IMR-90 (cell line): ENCODE measurements at places on chromosomes 3 and 15.
A peak's percentile ranks its signal among the peaks of the same experiment; 100 is the strongest.

DNA sequence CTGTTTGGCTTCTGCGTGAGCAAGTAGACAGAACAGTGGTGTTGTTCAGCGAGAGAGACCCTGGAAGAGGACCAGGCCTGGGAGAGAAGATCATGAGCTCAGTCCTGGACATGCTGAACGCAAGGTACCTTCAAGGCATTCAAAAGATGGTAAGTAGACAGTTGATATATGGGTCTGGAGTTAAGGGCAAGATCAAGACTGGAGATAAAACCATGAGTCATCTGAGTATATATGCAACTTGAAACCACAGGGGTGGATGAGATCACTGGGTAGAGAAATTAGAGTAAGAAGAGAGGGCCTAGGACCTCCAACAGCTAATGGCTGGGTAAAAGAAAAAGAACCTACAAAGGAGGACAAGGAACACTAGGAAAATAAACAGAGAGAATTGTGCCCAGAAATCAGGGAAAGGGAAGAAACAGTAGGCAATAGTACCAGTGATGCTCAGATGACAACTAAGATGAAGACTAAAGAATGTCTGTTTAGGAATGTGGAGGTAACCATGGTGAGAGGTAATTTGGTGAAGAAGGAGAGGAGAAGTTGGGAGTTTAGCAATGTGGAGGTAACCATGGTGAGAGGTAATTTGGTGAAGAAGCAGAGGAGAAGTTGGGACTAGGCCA is 343.2 kb upstream of the ADAMTS9 start:
- peak; percentile 53 for DNase-seq

- no peak for DNase-seq
These were observed 3.4 kb downstream of the LRIG1 start for GRCh38 chr3:66497288-66497984.

GRCh38 chr3:72591522-72592421 is 256.5 kb downstream of the SHQ1 start:
- peak; percentile 69 for DNase-seq

DNA sequence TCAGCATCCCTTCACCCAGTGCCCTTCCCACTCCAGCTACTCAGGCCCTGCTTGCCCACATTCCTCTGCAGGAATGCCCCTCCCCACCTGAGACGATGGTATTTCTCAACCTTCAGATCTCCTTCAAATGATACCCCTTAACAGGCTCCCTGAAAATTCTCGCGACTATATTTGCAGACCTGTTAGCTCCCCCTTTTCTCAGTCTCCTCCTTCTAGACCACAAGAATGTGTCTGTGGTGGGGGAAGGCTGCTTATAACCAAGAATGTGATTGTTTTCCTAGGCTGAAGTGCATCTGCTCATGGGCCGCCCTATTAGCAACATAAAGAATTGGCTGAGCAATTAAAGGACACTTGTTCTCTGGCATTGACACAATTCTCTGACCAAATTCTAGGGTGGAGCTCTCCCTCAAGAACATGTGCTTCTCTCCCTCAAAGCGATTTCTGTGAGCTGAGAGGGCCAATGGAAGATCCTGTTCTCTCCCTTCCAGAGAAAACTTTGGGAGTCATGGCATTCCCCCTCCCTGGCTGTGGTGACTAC is 19.1 kb upstream of the LIMD1 start:
- DNase-seq = no peak

- DNase-seq = no peak
These were observed 726.2 kb downstream of the ROBO1 start for GRCh38 chr3:79041621-79042020.

- DNase-seq = peak; percentile 16
These were observed 30.1 kb upstream of the NANOGP8 start for GRCh38 chr15:35115155-35115725.

DNA sequence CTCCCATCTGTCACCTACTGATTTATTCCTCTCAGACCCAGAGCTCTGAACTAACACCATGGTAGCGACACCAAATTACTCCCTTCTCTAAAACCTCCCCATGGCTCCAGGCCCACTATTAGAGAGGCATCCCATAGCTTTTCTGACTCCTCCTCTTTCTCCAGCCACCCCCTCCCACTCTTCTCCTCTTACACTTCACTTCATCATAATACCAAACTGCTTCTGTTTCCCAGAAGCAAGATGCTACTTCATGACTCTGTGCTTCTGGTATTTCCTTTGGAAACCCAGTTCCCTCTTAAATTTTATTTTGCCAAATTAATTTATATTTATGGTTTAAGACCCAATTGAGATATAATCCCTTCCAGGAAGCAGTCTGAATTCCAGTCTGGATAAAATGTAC is 465.1 kb upstream of the PDZRN3 start:
- peak; percentile 9 for DNase-seq

- no peak for DNase-seq
These were observed 360 bp upstream of the MGA start for GRCh38 chr15:41659855-41660234.

DNA sequence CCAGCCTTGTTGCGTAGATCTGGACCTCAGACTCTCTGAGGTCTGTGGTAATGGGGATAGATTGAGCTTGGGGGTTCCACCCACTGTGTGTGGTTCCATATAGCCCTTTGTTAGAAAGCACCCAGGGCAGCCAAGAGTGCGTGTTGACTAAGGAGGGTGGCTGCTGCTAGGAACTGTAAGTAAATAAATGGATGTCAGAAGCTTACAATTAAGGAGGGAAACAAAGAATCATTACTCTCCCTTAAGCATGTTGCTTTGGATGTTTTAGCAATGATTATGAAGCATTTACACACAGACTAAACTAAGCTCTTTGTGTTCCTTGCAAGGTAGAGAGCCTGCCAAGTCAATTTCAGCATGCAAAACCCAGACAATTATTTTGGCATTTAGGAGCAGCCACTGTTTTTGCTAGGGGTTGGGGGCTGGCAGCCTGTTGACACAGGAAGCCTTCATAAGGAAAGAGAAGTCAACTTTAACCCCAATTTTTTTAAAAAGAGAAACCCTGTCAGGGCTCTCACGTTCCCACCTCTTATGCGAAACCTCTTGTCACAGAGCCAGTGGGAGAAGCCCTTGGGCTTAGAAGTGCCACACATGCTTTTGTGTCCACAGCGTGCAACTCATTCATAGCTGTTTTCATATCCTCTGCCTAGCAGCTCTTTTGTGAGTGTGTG is 127.8 kb downstream of the CMSS1 start:
- DNase-seq = peak; percentile 38

DNA sequence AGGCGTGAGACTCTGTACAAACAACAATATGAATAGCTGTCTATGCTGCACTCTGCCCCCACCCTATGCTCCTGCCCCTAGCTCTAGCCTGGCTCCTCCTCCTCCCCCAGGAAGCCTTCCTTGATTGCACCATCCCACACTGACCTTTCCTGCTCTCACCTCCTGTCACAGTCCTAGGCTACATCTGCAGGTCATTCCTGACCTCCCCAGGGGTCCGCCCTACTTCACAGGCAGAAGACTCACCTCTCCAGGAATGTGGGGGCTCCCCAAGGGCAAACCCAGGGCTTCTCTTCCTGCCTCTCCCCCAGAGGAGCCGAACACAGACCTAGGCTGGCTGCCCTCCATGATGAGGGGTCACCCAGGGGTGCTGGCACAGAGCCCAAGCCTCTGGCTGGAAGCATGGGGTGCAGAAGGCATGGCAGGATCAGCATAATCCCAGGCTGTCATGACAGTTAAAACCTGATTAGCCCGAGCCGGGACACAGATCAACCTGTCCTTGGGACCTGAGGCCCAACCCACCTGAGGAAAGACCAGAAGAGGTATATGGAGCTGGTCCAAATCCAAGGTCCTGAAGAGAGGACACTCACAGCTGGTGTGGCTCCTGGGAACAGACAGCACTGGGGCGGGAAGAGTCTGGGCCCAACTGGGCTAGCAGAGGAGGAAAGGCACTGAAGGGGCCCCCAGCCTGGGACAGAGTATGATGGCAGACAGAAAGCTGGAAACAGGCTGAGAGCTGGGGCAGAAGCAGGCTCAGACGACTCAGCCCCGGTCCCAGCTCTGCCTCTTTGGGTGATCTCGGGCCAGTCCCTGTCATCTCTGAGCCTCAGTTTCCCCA is 5.9 kb downstream of the SEMA7A start:
- DNase-seq = no peak

DNA sequence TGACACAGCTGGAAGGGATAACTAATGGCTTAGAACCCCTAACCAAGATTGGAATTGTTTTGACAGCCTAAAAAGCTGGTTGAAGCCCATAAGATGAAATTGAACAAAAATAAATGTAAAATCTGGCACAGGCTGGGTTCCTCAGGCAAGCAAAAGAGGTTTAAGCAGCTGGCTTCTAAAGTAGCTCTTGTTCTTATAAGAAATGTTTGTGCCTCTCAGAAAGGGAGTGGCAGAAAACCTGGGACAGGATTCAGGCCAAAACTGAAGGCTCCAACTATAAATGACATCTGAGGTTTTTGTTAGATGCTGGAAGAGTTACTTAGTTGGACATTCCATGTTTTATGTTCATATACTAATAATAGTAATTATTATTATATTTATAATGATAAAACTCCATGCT is 378.3 kb downstream of the CNTN4 start:
- no peak for DNase-seq

DNA sequence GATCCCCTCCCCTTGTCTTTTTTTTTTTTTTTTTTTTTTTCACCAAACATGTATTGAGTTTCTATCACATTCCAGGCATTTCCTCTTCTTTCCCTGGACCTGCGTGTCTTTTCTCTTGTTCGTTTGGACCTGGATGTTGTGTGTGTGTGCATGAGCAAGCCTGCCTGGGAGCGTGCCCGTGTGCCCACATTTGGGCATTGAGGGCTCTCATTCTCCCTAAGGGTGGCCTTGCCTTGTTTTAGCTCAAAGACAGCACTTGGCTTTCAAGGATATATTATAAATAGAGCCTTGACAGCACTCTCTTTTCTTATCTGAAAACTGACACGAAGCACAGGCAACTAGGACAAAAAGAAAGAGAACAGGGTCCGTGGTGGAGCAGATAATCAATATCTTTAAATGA is 39.0 kb upstream of the SLC25A26 start:
- no peak for DNase-seq

DNA sequence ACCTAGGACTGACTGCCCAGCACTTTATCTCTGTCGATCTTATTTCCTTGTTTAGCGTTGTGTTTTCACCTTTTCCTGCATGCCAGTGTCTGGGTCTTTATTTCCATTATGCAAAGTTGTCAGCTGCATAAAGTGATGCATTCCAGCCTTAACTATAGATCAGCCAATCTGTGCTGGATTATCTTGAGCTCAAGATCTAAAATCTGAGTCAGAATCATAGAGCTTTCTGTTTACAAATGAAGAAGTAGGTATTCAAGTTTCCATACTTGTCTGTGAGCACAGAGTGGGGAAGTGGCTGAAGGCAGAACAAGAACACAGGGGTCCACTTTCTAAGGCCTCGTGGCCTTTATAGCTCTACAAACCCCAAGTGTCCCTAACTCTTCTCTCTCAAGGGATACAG is 82.4 kb upstream of the PLCL2 start:
- no peak for DNase-seq

DNA sequence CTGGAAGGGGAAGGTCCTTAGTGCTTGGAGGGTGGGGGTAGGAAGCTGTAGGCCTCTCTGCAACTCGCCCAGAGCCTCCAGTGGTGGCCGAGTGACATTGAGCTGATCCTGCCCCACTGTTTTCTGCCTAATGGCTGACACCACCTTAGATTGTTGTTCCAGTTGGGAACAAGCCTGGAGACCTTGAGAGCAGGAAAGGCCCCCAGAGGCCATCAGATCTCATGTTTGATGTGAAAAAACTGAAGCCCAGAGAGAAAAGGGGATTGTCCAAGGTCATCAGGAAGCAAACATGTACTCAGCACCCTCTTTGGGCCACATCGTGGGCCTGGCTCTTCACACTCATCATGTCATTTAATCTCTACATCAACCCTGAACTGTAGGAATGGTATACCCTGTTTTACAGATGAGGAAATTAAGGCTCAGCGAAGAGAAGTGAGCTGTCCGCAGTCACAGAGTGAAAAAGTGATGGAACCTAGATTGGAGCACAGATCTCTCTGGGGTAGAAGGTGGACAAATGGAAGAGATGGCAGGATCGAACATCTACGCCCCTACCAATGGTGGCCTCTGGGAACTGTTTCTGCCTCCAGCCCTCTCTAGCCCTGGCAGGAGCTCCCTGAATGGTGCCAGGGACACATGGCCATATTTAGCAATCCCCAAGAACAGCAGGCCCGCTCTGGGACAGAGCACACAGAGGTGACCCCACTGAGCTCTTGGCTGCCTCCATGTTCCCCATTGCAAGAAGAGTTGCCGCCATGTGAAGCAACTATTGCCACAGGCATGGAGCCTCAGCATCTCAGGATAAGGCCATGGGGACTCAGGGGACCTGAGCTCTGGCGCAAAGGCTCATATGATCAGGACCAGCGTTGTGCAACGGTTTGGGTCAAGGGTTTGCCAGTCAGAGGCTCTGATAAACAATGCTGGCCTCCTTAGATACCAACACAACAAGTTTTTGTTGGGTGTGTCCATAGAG is 31.6 kb upstream of the TSEN2 start:
- DNase-seq = no peak

DNA sequence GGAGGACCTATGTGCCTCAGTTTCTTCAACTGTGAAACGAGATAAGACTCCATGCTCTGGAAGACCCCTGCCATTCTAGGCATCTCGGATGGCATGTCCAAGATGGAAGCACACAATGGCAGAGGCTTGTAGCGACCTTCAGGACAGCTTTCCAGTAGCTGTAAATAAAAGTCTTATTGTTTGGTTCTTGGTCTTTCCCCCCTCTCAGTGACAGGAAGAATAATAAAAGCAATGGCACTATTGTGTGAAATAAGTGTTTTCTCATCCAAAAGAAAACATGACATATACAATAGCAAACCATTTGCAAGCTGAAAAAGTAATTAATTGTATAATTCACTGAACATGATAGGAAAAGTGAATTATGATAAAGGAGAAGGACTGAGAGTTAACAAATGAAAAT is 32.5 kb upstream of the CD47 start:
- DNase-seq = no peak

DNA sequence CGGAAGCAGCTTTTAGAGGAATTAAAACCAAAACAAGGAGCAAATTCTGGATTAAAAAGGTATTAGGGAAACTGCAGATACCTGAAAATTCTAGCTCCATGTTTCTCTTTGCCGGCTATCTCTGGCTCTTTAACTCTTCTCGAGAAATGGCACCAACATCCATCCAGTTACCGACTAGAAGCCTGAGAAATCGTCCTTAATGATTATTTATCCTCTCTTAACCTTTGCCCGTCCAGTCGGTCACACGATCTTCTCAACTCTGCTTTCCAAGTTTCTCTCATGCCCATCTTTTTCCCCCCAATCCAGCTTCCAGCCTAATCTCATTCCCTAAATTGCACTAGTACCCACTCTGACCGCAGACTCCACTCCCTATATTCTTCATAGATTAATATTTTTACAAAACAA is 596 bp upstream of the SGO1 start:
- DNase-seq = no peak

- DNase-seq = peak; percentile 80
These were observed 14.9 kb downstream of the LIPH start for GRCh38 chr3:185537369-185537970.

DNA sequence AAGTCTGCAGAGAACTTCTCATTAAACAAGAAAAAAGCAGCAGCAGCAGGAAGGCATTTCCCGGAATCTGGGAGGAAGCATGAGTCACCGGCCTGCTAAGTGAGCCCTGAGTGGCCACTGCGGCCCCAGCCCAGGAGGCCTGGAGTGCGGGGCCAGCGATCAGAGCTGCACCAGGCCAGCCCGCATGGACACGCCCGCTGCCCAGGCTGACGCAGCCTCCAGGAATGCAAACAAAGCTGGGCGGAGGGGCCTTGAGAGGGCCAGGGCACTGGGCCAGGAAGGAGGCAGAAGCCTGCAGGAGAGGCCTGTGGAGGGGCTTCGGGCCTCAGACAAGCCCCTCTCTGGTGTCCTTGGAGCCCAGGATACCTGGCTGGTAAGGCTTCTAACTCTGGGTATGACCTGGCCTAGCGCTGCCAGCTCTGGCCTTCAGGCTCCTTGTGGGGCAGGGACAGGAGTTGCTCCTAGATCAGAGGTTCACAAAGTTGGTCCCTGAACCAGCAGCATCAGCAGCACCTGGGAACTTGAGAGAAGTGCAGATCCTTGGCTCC is 101.2 kb downstream of the SMAD6 start:
- DNase-seq = peak; percentile 98
